NCI-H1417 treated with DMSO at 0.1 percent for 48 hours (cell line): ENCODE measurements at places on chromosomes 1 and 21.

- DNase-seq: peak; percentile 41
These were observed 87.0 kb downstream of the NRIP1 start for GRCh38 chr21:14977814-14978213.

GRCh38 chr21:26191609-26192008 lies 21.0 kb upstream of the APP start:
- no peak for DNase-seq

GRCh38 chr1:9416506-9416905 lies 122.8 kb upstream of the SLC25A33 start:
- no peak for DNase-seq

DNA sequence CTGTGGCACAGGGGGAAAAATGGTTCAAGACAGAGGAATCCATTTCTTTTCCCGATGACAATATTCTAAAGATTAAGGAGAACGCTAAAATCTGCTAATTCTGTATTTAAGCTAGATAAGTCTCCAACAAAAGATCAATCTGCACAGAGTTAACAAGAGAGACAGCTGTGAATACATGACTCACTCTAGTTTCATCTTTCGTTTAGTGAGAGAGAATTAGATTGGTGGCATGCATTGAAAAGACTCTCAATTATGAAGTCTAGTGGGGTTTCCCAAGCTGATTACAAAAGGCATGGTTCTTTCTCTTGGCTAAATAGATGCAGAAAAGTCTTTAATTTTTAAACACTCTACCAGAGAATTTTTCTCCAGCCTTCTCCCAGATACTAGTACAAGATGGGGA lies 34.4 kb downstream of the CAPN9 start:
- no peak for DNase-seq

GRCh38 chr1:37851782-37852210 lies 7.6 kb downstream of the MTF1 start:
- DNase-seq: no peak
